ENCODE measurements at places on chromosomes 7 and 10.
A peak's percentile ranks its signal among the peaks of the same experiment; 100 is the strongest.

DNA sequence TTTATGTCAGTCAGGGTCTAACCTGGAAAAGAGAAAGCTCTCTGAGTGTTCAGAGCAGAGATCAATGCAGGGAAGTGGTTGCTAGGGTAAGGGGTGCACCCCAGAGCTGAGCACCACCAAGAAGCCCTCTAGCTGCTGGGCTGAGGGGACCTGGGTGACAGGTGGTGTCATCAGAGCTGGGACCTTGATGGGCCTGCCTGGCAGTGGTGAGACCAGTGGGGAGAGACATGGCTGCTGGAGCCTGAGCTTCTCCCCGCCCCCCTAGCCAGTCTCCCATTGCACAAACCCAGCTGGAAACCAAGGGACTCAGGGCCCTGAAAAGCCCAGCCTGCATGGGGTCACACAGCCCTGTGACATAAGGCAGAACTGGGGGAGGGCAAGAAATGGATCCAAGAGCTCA, 49.1 kb upstream of the OSBPL3 start:
- DNase-seq: no peak

DNA sequence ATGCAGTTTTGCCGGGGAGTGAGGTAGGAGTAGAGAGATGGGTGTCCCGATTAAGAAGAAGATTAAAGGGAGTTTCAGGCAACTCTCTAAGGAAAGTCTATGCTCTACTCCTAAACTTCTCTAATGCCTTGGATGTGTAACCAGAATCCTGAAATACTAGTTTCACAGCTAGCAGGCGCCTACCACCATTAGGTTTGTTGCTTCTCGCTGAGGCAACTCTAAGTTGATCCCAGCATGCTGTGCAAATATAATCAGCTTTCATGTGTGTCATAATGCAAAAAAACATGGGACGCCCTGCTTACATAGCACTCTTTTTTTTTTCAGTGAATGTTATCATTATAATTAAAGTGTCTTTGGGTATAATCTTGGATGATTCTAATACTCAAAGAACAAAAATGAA, 50.4 kb upstream of the FAM3C start:
- no peak for DNase-seq

DNA sequence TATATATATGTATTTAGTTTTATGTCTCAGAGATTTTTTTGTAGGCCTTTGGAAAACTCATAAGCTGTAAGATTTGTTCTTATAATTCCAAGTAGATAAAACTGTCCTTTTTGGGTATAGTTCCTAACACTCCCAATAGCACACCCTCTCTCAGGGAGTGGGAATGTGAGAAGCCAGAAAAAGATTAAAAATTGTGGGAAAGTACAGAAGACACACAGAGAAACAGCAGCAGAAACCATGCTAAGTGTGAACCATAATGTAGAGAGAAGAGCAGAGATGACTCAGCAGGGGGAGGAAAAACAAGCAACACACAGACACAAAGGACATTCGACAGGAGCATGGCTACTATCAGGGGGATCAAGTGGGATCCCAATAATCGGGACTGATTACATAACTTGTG, 401.6 kb downstream of the MAGI2 start:
- DNase-seq: no peak

DNA sequence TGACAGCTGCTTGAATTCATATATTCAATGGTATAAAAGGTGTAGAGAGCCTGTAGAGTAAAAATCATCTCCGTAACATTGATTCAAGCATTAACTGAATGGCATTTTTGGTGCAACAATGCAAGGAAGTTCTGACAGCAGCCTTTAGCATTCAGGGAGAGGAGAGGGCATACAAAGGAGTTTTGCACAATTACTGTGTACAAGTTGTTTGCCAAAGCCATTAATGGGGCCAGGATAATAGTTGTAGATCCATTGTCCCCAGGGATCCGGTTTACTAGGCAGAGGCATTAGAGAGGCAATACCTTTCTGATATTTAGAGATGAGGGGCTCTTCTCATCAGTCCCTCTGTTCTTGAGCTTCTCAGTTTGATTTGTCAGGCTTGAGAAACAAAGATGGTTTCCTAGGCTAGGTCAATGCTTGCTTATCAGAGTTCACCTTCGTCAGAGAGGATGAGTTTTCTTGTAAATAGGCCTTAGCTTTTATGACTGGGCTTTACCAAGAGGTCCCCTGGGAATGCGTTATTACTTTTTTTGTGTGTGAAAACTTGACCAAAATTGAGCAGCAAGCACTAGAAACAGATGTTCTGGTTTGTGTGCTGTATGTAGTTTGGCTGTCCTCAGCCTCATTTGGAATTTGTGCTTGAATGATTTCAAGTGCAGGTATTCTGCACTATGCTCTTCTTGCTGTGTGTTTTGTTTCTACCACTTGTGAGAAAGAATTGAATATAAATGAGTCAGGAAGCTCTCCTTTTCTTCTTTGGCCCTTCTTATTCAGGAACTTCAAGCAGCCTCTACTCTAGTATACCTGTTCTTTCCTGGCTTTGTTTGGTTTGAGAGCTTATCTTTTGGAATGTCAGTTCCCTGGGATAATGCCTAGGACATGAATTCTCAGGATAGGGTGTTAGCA, 32.0 kb downstream of the SND1 start:
- DNase-seq: no peak

DNA sequence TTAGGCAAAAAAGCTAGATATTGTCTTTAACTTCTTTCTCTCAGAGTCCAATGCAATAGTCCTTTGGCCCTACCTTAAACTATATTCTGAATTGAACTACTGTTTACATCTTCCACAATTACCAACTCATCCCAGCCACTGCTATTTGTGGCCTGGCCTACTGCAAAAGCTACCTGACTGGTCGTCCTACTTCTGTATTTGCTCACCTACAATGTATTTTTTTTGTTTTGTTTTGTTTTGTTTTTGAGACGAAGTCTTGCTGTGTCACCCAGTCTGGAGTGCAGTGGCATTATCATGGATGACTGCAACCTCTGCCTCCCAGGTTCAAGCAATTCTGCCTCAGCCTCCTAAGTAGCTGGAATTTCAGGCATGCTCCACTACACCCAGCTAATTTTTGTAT, 51.2 kb downstream of the ARL4A start:
- no peak for DNase-seq

- DNase-seq: peak; percentile 74
Measured at GRCh38 chr7:13850185-13850752, 139.2 kb downstream of the ETV1 start.

GRCh38 chr10:97099089-97099488, 86.7 kb downstream of the SLIT1 start:
- no peak for DNase-seq

GRCh38 chr7:40303996-40304395, 169.2 kb downstream of the SUGCT start:
- no peak for DNase-seq

- DNase-seq: no peak
Measured at GRCh38 chr10:7488418-7488829, 77.6 kb upstream of the SFMBT2 start.

DNA sequence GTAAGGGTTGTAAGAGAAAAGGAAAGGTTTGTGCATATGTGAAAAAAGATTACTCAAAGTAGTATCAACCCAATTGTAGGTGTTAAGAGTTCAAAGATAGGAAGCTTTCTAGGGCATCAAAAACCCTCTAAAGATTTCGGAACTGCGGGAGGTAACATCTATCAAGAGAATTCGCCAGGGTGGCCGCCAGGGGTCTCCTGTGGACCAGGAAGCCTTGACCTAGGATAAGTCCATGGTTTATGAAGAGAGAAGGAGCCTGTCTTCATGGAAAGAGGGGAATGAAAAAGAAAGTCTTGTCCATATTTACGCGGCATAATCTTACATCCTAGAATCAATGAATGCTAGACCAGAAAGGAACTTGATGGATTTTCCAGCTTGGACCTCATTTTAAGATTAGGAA, 140.7 kb upstream of the CALCR start:
- DNase-seq: no peak

DNA sequence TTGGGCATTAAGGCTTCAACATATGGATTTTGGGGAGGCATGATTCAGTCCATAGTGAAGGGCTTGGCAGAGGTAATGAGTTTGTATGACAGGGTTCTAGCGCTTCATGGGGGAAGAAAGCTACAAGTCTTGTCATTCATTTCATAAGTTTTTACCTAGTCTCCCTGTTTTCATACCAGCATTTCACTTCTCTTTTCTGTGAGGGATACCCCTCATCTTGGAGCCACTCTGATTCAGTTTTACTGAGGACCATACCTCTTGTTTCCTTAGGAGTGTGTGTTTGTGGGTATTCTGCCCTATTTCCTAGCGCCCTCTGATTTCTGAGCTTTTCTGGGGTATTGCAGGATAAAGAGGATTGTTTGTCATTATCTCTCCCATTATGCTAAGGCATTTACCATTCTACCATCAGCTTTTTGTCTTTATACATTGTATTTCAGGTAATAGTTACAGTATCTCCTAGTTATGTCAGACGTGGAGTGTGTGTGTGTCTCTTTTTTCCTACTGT, 6.8 kb downstream of the RSBN1L start:
- DNase-seq: no peak

GRCh38 chr10:132826524-132827422, 40.8 kb upstream of the NKX6-2 start:
- DNase-seq: no peak

DNA sequence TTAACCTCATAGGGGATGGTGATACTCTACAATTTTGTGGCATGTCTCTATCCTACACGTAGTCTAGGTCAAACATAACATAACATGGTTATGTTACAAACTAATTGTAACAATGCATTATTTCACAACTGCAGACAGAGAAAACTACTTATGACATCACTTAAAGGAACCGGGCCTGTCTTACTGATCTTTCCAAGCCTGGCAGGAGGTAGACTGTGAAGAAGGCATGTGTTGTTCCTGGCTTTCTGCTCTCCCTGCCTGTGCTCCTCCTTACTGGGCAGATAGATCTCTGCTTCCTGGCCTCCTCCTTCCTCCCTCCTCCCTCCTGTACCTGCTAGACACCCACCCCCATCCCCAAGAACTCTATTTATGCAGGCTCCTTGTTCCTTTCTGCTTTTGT, 5.4 kb downstream of the CACNB2 start:
- DNase-seq: no peak

DNA sequence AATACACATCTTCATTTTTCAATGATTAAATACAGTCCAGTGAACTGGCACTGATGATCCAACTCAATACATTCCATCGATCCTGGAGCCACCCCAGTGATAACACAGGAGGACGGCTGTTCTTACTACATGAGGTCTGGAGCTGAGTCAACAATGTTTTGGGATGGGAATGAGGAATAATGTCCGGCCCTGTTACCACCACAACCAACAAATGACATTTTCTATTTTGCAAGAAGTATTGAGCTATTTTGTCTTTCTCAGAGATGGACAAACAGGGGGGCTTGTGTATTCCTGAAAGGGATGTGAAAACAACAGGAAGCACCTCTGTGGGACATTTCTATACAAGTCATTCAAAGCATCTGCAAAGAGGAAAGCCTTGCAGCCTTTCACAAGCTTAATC, 249.2 kb downstream of the PARD3 start:
- no peak for DNase-seq

- no peak for DNase-seq
Measured at GRCh38 chr10:127485153-127485857, 63.8 kb upstream of the NPS start.

DNA sequence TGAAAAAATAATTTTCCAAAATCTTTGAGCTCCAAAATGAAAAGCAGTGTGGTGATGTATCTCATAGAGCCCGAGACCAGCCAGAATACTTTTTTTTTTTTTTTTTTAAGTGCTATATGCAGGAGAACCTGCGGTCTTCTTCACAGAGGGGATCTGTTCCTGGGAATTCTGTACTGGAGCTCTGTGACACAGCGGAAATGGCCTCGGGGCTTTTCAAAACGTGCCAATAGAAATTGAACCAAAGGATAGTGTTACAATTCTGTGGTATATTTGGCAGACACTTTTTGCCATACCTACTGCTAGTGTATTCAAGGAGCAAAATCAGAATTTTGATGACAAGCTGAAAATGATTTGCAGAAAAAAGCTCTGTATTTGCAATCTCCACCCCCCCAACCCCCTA, 1429.3 kb upstream of the LRRTM3 start:
- DNase-seq: no peak

DNA sequence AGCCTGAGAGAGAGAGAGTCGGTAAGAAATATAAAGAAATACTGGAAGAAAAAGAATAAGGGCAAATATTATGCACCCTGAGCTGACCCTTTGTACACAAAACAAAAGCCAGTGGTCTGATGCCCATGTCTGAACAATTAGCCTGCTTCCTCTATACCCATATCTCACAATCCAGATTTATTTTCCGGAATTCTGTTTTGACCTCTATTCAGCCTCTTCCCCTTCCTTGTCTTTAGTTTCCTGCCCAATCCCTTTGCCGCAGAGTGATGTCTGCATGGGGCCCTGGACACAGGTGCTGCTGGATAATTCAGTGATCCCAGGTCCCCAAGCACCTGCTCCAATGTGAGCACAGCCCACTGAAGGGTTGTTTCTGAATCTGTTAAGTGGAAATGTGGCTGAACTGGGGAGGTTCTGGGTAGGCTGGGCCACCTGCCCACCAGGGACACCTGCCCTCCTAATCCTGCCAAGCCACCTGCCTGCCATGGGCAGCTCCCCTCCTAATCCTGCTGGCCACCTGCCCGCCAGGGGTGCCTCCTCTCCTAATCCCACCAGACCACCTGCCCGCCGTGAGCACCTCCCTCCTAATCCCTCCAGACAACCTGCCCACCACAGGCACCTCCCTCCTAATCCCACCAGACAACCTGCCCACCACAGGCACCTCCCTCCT, 23.0 kb downstream of the ADGRA1 start:
- no peak for DNase-seq

GRCh38 chr10:121919666-121920065, 8.2 kb downstream of the ATE1 start:
- DNase-seq: no peak

DNA sequence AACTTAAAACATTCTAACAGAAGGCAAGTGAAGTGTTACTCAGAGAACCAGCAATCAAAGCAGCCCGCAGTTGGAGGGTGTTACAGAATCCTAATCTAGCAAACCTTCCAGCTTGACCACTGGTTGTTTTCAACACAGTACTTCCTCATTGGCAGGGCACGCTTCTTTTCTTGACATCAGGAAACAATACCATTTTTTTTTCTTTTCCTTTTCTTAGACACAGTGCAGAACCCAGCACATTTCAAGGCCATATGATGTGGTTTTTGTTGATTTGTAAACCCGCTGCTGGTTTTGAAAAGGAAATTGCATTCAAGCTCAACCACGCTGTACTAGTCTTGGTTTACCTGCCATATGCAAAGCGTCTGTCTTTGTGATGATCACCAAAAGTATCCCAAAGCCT, 33.4 kb downstream of the RHOBTB1 start:
- no peak for DNase-seq

DNA sequence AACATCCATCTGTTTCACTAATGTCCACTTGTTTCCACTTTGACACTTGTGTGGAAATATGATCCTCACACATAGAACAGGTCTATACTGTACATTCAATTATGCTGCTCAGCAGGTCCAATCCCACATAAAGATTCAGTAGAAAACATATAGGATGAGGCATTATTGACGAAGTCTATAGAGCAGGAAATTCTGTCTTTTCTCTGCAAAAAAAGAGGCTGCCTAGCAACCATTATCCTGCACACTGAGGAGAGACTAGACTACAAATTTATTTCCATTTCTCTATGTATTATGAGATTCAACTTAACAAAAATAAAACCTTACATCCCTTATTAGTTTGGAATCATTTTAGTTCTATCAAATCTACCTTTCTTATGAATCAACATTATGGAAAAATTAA, 204.6 kb upstream of the POM121L12 start:
- DNase-seq: no peak

- DNase-seq: no peak
Measured at GRCh38 chr7:14602851-14603250, 299.7 kb downstream of the DGKB start.

GRCh38 chr7:1210979-1211608, 21.6 kb upstream of the UNCX start:
- no peak for DNase-seq
